Stimulated activated CD4-positive, alpha-beta T cell treated with anti-CD3 and anti-CD28 coated beads, Interleukin-4, amount 100 ng/mL, for 48 hours (primary cell): ENCODE measurements at places on chromosomes 3 and 15.

- DNase-seq: no peak
Observed at GRCh38 chr3:14701676-14702075, 26.7 kb downstream of the C3orf20 start.

GRCh38 chr3:127788451-127788909, 33.8 kb downstream of the MGLL start:
- no peak for DNase-seq

- no peak for DNase-seq
Observed at GRCh38 chr3:192339214-192339613, 388.1 kb downstream of the FGF12 start.

DNA sequence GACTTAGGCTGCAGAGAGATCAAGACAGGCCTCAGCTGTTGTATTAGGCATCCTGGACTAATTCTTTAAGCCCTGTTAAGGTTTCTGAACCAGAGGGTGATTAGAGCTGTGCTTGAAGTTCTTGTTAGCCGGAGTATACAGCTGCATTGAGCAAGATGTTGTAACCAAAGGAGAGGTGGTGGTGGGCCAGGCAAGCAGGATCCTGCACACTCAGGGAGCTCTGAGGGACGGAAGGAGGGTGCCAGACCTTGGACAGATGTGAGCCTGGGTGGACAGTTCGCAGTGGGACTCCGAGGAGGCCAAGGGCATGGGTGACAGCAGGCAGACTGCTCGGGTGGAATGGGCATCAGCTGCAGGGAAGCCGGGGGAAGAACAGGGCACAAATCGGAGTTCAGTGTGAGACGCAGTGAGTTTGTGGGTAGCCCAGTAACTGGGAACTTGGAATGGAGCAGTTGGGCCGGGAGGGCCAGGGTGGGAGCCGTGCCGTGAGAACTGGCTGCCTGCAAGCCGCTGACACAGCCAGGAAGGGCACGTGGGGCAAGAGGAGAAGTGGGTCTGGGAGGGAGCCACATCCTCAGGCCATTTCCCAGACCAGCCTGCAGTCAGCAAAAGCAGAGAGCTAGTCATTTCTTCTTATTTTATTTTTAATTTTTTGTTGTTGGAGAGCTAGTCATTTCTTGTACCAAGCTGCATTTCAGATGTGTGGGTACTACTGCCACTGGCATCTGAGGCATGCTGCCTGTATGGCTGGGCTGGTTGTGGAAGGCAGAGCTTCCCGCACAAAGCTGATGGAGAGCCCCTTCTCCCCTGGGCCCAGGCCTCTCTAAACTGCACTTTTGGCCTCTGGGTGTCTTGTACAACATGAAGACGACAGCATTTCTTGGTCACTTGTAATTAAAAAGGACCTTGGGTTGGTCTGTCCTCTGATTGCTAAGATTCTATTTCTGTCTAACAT, 61.0 kb downstream of the PGPEP1L start:
- no peak for DNase-seq

- DNase-seq: no peak
Observed at GRCh38 chr3:97871801-97872524, 50.2 kb downstream of the CRYBG3 start.

DNA sequence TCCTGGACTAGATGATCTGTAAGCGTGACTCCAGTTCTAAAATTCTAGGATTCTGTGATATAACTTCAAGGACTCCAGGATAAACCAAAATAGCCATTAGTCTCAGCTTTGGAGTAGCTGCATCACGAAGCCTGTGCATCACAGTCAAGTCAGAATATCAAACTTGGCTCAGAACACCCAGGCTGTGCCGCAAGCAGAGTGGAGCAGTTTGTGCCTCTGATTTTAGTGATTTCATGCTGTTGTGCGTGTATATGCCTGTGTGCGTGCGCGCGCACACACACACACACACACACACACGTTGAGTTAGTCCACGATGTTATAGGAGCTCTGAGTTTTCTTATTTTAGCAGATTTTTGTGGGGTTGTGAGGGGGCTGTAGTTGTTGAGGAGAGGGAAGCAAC, 356.6 kb upstream of the KCNH8 start:
- DNase-seq: no peak

GRCh38 chr15:79602731-79603130, 170.6 kb downstream of the MINAR1 start:
- DNase-seq: no peak

DNA sequence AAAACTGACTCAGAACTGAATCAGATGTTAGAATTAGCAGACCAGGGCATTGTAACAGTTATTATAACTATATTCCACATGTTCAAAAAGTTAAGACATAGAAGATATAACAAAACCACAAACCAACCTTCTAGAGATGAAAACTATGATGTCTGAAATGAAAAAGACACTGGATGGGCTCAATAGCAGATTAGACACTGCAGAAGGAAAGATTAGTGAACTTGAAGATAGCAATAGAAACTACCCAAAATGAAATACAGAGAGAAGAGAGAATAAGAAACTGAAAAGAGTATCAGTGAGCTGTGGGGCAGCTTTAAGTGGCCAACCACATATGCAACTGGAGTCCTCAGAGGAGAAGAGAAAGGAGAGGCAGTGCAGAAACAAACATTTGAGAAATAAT, 132.0 kb upstream of the ATP2B2 start:
- DNase-seq: no peak

GRCh38 chr15:84793431-84794161, 23.6 kb upstream of the ALPK3 start:
- no peak for DNase-seq

- DNase-seq: no peak
Observed at GRCh38 chr15:100152463-100152862, 189.3 kb downstream of the ADAMTS17 start.

DNA sequence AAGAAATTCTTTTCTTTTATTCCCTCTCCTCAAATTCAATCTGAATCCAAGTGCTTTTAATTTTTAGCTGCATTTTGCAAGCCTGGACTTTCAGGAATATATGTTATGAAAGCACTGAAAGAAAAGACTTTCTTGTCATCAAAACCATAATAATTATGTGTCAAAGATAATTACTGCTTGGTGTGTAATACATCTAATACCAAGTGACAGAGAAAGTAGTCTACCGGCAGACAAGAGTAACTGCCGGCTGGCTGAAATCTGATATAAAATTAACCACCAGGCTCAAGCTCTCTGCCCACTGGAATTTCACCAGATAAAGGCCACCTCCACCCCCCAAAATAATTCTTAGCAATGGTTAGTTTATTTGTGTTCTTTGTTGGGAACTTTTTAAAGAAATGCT, 220.9 kb upstream of the CDIN1 start:
- no peak for DNase-seq

GRCh38 chr15:88467935-88468528, 524 bp downstream of the MRPS11 start:
- no peak for DNase-seq

DNA sequence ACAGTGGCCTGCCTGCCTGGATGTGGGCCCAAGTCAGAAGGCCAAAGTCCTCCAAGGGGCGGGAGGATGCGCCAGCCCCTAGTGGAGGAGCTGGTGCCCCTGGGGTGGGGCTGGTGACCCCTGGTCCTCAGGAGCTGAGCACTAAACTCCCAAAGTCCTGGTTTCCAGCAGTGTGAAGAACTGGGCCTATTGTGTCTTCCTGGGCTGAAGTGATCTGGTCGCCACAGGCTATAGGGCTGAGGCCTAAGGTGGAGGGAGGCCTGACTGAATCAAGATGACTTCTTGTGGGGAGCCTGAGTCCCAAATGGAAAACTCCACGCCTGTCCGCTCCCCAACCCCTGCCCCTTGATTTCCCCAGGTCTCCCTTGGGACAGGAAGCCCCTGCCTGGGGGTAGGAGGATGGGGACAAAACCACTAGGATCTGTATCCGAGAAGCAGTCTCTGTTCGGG, 753 bp upstream of the FES start:
- no peak for DNase-seq

GRCh38 chr3:156397534-156397933, 157.4 kb downstream of the SSR3 start:
- no peak for DNase-seq

- no peak for DNase-seq
Observed at GRCh38 chr3:178295292-178295912, 240.8 kb upstream of the KCNMB2 start.

- no peak for DNase-seq
Observed at GRCh38 chr15:69657626-69658025, 205.0 kb downstream of the RPLP1 start.

DNA sequence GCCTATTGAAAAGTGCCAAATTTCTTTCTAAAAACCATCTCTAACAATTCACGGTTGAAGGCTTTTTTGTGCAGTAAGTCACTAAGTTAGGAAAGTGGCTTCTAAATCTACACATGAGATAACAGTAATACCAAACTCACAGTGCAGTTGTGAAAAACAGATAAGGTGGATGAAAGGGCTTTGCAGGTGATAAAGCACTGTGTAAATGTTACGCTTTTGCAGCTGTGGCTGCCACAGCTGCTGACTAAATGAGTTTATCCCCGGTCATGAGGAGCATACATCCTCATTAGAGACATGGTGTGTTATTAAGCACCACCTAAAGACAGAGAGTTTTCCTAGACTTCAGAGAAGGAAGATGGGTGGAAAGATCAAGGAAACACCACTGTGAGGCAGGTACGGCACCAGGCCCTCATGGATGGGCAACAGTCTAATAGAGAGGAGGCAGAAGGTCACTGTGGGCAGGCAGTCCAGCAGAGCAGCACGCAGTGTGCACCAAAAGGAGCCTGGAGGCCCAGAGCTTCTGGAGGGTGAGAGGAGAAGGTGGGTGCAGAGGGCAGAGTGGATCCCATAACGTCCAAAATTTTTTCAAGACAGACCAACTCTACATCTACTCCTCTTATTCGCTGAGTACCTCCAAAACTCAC, 68.5 kb downstream of the FMN1 start:
- DNase-seq: no peak

- DNase-seq: no peak
Observed at GRCh38 chr15:38090223-38090622, 155.8 kb downstream of the TMCO5A start.

DNA sequence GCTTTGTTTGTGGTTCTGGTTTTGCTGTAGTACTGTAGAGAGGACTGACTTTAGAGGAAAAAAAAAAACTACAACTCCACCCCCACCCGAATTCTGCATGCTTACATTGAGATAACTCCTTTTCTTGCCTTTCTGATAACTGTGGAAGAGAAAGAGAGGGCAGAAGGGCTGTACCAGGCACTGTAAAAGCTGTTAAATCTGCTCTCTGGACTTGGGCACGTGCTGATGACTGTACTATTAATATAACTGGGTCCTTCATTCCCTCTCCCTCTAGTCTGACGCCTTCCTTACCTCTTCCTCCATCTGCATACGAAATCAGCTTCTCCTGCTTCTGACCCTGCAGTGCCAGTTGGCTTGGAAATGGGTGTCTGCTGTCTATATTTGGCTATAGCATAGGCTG, 15.0 kb downstream of the MAPKBP1 start:
- DNase-seq: no peak

- DNase-seq: no peak
Observed at GRCh38 chr3:144104679-144105078, 133.1 kb downstream of the DIPK2A start.

- DNase-seq: no peak
Observed at GRCh38 chr15:47331829-47332393, 385.4 kb upstream of the SEMA6D start.

DNA sequence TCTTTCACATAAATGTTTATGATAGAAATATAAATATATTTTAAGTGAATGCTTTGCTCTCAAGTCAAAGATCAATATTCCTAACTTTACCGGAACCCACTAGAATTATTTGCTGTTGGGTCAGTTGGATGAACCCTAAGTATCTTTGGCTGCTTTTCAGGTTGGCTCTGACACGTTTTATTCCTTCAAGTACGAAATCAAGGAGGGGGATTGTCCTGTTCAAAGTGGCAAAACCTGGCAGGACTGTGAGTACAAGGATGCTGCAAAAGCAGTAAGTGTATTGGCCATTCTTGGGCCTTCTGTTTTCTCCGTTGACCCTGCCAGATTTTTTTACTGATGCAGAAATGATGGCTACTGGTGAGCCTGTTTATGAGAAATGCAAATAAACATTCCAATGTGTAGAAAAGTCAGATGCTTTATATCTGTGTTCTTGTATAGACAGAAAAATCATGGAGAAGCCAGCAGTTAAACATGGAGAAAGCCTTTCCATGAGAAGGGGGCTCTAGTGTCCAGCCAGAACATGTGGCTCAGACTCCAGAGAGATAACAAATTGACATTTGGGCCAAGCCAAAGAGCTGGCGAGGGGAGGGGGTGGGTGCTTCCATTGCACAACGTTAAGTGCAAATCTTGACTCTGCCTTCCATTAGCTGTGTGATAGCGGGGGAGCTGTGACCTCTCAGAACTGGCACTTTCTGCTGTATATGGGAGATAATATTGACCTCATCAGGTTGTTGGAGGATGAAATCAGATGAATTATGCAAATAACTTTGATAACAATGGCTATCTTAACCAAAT, 3.0 kb downstream of the KNG1 start:
- DNase-seq: no peak

GRCh38 chr15:33278816-33279612, 31.8 kb upstream of the RYR3 start:
- DNase-seq: no peak

DNA sequence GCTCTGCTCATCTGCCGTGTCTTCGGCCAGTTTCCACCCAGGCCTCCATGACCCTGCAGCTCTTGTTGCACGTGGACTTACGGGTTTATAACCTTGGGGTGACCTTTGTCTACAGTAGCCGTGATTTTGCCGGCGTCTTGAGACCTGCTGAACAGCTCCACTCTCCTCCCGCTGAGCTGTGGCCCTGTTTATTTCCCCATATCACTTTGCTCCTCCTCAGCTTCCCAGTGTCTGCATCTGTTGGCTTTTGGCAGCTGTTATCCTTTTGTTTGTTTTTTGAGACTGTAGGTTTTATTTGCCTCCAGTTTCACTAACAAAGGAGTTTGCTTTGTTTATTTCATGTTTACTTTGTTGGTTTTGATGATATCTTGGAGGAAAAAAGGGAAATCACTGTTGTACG, 29.3 kb upstream of the SLC28A1 start:
- DNase-seq: no peak

GRCh38 chr15:90774731-90775514, 57.8 kb downstream of the BLM start:
- DNase-seq: no peak

- no peak for DNase-seq
Observed at GRCh38 chr15:57455929-57456328, 79.6 kb downstream of the CGNL1 start.

- no peak for DNase-seq
Observed at GRCh38 chr3:101690972-101691371, 4.5 kb upstream of the RPL24 start.

- no peak for DNase-seq
Observed at GRCh38 chr3:196284396-196284795, 3.1 kb downstream of the PCYT1A start.
